ENCODE measurements at places on chromosomes 7 and 10.

DNA sequence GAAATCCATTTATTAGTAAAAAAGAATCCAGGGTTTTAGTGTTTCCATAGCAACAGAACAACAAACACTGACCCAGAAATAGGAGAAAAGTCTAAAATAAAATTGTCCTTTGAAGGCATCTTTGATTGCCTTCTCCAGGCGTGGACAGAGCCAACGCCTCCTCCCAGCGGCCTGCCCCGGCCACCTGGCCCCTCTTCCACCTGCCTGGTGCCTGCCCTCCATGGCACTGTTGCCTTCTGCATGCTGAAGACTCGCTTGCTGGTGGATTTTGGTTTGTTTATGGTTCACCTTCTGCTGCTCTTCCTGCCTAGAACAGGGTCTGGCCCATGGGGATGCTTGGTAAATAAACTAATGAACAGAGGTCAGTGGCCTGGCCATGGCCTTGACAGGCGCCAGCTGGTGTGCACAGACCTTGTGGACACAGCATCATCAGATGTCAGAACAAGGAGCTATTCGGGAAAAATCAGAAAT is 107.4 kb downstream of the DYNC2I1 start:
- no peak for DNase-seq

GRCh38 chr10:43888586-43888985 is 239.9 kb upstream of the ZNF32 start:
- no peak for DNase-seq

DNA sequence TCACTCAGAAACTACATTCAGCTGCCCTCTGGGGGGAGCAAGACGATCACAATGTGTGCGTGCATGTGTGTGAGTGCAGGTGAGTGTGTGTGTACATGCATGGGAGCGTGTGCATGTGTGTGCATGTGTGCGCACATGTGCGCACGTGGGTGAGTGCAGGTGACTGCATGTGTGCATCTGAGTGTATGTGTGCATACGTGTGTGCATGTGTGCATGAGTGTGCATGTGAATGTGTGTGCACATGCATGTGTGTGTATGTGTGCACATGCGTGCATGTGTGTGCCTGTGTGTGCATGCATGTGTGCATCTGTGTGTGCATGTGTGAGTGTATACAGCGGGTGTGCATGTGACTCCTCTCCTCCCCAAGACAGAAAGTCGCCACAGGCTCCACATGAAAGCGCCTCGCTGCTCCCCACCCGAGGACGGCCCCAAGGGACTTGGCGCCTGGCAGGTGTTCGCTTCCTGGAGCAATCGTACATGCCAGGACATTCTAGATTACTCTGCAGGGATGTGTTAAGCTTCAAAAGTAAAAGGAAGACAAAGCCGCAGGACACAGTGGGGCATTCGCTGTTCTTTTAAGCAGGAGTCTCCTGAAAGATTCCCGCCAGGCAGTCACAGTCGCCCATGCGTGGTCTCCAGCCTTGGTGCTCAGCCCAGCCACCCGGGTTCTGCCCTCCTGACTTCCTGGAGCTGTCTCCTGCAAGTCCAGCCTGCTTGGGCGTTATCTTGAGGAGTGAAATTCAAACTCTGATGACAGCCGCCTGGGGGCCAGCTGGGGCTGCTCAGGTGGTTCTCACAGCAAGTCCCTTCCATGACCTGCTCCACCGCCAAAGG is 42.0 kb upstream of the ADGRA1 start:
- no peak for DNase-seq

DNA sequence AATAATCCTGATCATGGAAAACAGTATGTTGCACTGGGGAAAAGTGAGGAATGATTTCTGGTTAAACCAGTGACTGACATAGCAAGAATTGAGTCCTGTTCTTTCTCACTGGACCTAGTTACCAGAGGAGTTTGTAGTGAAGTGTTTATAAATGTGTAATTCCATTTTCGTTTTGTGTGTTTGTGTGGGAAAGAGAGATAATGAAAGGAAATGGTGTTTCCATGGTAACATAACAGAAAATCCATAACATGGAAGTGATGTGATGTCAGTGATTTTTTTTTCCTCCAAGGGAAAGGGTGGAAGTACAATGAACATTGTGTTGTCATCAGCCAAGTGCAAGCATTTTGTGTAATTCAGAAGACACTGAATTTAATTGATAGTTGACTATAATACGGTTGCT is 283.9 kb downstream of the PLXDC2 start:
- DNase-seq, result no peak

DNA sequence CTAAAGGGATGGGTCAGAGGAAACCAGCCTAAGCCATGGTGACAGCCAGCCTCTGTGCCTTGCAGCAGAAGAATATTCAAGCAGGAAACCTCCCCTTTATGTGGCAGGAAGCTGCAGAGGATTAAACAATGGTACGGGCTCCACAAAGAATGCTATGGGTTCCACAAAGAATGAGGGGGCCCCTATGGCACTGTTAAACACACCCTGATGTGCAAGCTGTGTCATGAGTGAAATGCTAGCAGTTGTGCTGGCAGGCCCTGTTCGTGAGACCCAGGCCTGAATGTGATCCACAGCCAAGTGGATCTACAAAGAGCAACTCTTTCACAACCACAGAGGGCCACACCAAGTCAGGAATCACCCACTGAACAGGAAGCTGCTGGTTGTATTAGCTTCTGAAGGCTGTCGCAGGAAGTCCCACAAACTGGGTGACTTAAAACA is 68.9 kb downstream of the MYOF start:
- peak; percentile 48 for DNase-seq
